Right atrium auricular region (tissue), 2 donors: ENCODE measurements at places on chromosomes 1 and 21. TPM values are rescaled to one million over a fixed set of nuclear protein-coding genes. Genes with fewer than 3 reads are reported as not detected.

Gene NCAM2
- 1.8 TPM for total RNA-seq

Gene TENT5C
- 17.0 TPM for total RNA-seq

Gene GPR52
- 0.98 TPM for total RNA-seq

Gene HES4
- 31.8 TPM for total RNA-seq

Gene ITGB2
- 63.6 TPM for total RNA-seq

Gene SESN2
- total RNA-seq: 4.1 TPM

Gene VAV3
- 2.8 TPM for total RNA-seq

Gene LEFTY1
- total RNA-seq: not detected

Gene ERG
- 6.3 TPM for total RNA-seq

Gene PADI2
- total RNA-seq: 0.63 TPM

DNA sequence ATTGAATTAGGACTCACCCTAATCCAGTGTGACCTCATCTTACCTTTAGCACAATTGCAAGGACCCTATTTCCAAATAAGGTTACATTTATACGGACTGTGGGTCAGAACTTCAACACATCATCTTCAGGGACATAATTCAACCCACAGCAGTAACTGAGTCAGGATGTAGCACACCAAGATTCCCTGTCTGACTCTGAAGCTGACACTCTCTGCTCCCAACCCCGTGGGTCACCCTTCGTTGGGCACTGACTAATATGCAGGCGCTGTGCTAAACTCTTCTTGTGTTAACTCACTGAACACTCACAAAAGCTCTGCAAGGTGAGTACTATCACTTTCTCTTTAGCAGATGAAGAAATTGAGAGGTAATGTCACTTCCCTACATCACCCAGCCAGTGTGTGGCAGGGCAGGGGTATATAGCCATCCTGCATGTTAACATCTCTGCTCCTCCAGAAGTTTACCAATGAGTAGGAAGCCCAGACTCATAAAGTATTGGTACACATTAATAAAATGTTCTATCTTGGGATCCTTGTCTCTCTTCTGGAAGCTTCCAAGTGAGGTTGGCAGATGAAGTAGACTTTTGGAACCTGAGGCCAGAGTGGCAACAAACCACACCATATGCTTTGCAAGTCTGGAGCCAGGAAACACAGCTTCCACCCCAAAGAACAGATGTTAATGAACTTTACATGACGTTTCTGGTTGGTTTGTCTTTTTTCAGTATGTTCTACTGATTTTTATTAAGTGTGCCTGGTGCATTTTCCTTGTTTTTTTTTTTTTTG, 139.2 kb upstream of the KLHDC7A start:
- DNase-seq: no peak
- no peak overlapping the region for H3K27ac ChIP-seq
- H3K4me1 ChIP-seq: no peaks in the 10 kb centered on the region
- no peaks in the 10 kb centered on the region for H3K27me3 ChIP-seq

DNA sequence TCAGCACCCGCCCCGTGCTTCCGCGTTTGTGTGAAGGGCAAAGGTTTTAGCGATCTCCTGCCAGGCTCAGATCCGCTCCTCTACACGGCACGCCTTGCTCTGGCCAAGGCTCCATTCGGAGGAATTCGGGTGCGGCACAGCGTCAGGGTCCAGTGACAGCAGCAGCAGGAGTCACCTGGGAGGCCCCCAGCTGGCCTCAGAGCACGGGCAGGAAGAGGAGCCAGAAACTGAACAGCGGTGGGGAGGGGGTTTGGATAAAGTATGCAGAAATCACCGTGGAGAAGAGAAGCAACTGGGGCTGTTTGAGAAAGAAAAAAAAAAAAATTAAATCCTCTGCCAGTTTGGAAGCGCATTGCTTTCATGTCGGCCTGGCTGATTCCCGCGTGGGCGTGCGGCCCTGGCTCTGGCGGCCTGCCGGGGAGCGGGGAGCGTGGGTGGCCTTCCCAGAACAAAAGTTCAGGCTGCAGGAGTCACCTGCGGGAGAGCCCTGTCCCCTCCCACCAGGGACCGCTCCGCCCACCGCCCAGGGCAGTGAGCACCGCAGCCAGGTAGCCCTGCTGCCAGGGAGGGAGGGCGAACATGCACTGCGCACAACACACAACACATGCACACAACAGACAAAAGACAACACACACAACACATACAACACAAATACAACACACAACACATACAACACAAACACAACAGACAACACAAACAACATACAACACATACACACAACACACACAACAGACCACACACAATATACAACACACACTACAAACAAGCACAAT, 107.6 kb downstream of the ETS2 start:
- no peaks in the 10 kb centered on the region for H3K27me3 ChIP-seq
- no peaks in the 10 kb centered on the region for H3K36me3 ChIP-seq
- peak overlapping the region; percentile 21 for H3K4me3 ChIP-seq
- peaks cover 46% of the 10 kb centered on the region for H3K4me1 ChIP-seq
- H3K27ac ChIP-seq: peak overlapping the region; percentile 63
- peak; percentile 83 for DNase-seq

DNA sequence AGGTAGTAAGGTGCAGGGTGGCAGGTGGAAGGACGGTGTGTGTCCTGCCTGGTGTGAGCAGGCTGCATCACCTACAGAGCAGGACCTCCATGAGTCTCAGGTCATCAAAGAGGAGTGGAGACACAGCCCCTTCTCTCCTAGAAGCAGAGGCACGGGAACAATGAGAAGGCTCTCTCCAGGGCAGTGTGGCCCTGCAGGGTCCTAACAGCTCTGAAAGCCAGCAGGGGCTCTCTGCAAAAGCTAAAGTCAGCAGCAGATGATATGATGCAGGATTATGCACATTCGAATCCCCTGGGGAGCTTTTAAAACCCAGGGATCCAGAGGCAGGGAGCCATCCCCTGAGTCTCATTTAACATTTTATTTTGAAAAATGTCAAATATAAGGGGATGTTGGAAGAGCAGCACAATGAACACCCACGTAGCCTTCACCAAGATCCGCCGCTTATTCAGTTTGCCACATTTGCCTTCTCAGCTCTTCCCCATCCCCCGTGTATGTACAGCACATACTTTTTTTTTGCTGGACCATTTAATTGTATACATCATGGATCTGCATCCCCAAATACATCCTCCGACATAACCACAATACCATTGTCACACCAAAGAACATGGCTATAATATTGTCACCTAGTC, 88.1 kb downstream of the CNIH3 start:
- no peak for DNase-seq
- H3K27ac ChIP-seq: no peak overlapping the region
- H3K4me3 ChIP-seq: no peak overlapping the region
- no peaks in the 10 kb centered on the region for H3K36me3 ChIP-seq
- H3K27me3 ChIP-seq: no peaks in the 10 kb centered on the region

GRCh38 chr1:36160388-36160948, 4.5 kb downstream of the MAP7D1 start:
- peak overlapping the region; percentile 98 for H3K27ac ChIP-seq
- DNase-seq: no peak
- H3K27me3 ChIP-seq: no peaks in the 10 kb centered on the region
- no peaks in the 10 kb centered on the region for H3K36me3 ChIP-seq
- peak overlapping the region; percentile 46 for H3K4me3 ChIP-seq

DNA sequence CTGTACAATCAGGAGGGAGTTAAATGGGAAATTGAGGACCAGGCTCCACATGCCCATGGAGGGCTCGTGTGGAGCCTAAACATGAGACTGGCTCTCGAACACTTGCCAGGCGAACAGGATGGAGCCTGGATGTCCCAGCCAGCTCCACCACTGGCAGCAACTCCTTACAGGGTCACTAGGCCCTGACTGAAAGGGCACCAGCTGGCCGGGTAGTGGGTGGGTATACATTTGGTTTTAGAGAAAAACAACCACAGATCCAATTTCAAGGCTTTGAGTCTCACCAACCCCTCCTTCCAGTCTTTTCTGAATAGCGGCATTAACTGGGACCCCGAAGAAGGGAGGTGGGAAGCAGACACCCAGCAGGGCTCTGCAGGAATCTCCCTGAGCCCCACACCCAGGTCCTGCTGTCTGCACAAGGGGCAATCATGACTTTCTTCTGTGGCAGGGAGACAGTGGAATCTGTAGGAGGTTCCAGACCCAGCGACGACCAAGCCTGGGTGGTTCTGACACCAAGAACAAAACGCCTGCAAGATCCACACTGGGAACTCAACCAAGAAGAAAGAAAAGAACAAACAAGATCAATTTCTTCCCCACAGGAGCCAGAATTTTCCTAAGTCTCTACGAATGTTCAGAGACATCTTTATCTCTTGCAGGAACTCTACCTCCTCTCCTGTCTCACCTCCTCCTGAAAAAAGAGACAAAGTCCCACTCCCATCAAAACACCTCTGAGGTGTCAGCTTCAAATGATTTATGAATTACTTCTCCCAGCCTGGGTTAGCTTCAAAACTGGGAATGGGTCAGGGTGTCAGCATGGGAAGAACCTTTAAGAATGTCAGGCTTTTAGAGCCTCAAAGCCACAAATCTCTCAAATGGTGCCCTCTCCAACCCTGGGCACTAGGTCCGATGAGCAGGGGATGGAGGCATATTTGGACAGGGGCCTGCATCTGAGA, 26.5 kb upstream of the SRP9 start:
- no peak for DNase-seq
- H3K4me3 ChIP-seq: no peak overlapping the region
- H3K4me1 ChIP-seq: peaks cover 74% of the 10 kb centered on the region
- H3K27ac ChIP-seq: peak overlapping the region; percentile 49
- H3K27me3 ChIP-seq: no peaks in the 10 kb centered on the region

- H3K36me3 ChIP-seq: peaks cover 12% of the 10 kb centered on the region
- H3K27ac ChIP-seq: no peak overlapping the region
- peaks cover 66% of the 10 kb centered on the region for H3K4me1 ChIP-seq
- no peaks in the 10 kb centered on the region for H3K27me3 ChIP-seq
- H3K4me3 ChIP-seq: no peak overlapping the region
These were observed 1.6 kb downstream of the SRSF11 start for GRCh38 chr1:70222716-70223235.

DNA sequence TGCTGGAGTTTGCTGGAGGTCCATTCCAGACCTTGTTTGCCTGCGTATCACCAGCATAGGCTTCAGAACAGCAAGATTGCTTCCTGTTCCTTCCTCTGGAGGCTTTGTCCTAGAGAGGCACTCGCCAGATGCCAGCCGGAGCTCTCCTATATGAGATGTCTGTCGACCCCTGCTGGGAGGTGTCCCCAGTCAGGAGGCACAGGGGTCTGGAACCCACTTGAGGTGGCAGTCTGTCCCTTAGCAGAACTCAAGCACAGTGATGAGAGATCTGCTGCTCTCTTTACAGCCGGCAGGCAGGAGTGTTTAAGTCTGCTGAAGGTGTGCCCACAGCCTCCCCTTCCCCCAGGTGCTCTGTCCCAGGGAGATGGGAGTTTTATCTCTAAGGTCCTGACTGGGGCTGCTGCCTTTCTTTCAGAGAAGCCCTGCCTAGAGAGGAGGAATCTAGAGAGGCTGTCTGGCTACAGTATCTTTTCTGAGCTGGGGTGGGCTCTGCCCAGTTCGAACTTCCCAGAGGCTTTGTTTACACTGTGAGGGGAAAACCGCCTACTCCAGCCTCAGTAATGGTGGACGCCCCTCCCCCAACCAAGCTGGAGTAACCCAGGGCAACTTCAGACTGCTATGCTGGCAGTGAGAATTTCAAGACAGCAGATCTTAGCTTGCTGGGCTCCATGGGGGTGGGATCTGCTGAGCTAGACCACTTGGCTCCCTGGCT, 205.0 kb downstream of the GPR52 start:
- no peak overlapping the region for H3K27ac ChIP-seq
- H3K27me3 ChIP-seq: no peaks in the 10 kb centered on the region
- no peaks in the 10 kb centered on the region for H3K36me3 ChIP-seq
- peaks cover 3% of the 10 kb centered on the region for H3K4me1 ChIP-seq
- no peak overlapping the region for H3K4me3 ChIP-seq

- no peaks in the 10 kb centered on the region for H3K36me3 ChIP-seq
- no peaks in the 10 kb centered on the region for H3K4me1 ChIP-seq
- no peak overlapping the region for H3K27ac ChIP-seq
- no peak for DNase-seq
These were observed 128.3 kb downstream of the TMEM53 start for GRCh38 chr1:44545961-44546360.

- DNase-seq: no peak
- no peaks in the 10 kb centered on the region for H3K36me3 ChIP-seq
- H3K27ac ChIP-seq: no peak overlapping the region
These were observed 10.8 kb upstream of the MYOG start for GRCh38 chr1:203096566-203096965.

- H3K4me3 ChIP-seq: no peak overlapping the region
- H3K4me1 ChIP-seq: no peaks in the 10 kb centered on the region
- H3K27me3 ChIP-seq: no peaks in the 10 kb centered on the region
- H3K27ac ChIP-seq: no peak overlapping the region
- DNase-seq: no peak
- H3K36me3 ChIP-seq: no peaks in the 10 kb centered on the region
These were observed 151.5 kb downstream of the ST6GALNAC5 start for GRCh38 chr1:77018761-77019160.

DNA sequence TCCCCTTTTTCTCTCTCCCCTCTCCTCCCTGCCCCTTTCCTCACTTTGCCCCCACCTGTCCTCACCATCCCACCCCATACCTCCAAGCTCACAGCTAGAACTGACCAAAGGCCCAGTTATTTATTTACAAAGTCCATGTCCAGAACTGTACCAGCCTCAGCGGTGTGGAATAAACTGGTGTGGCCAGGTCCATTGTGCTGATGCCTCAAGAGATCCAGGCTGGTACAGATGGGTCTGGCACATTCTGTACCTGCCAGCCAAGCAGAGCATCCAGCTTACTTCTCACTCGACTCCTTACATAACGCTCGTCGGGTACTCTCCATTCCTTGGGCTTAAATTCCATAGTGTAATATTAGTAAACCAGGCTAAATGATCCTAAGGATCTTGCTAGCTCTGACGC, 11.8 kb downstream of the PDZK1IP1 start:
- H3K36me3 ChIP-seq: no peaks in the 10 kb centered on the region
- H3K27me3 ChIP-seq: no peaks in the 10 kb centered on the region
- no peaks in the 10 kb centered on the region for H3K4me1 ChIP-seq
- DNase-seq: no peak
- H3K4me3 ChIP-seq: no peak overlapping the region

GRCh38 chr1:205693421-205693991, 13.2 kb upstream of the SLC45A3 start:
- H3K27ac ChIP-seq: no peak overlapping the region
- no peak overlapping the region for H3K4me3 ChIP-seq
- H3K36me3 ChIP-seq: no peaks in the 10 kb centered on the region
- H3K27me3 ChIP-seq: no peaks in the 10 kb centered on the region
- no peaks in the 10 kb centered on the region for H3K4me1 ChIP-seq
- DNase-seq: no peak

- no peak overlapping the region for H3K27ac ChIP-seq
- no peaks in the 10 kb centered on the region for H3K4me1 ChIP-seq
- DNase-seq: no peak
- no peak overlapping the region for H3K4me3 ChIP-seq
These were observed 273.3 kb downstream of the DUSP10 start for GRCh38 chr1:221468546-221468945.

- H3K36me3 ChIP-seq: no peaks in the 10 kb centered on the region
- DNase-seq: no peak
- H3K4me3 ChIP-seq: no peak overlapping the region
- peak overlapping the region; percentile 44 for H3K27ac ChIP-seq
These were observed 38.8 kb downstream of the FRRS1 start for GRCh38 chr1:99727575-99728185.

- H3K27me3 ChIP-seq: no peaks in the 10 kb centered on the region
- H3K4me1 ChIP-seq: no peaks in the 10 kb centered on the region
- H3K4me3 ChIP-seq: no peak overlapping the region
- H3K27ac ChIP-seq: no peak overlapping the region
- H3K36me3 ChIP-seq: no peaks in the 10 kb centered on the region
- DNase-seq: no peak
These were observed 65.6 kb upstream of the ARHGAP29 start for GRCh38 chr1:94303005-94303404.
